Skin of body (tissue), 3 donors: ENCODE measurements at places on chromosomes 7 and 10. TPM values are rescaled to one million over a fixed set of nuclear protein-coding genes. Genes with fewer than 3 reads are reported as not detected.

- no peak for DNase-seq
These were observed 2.3 kb downstream of the CALU start for GRCh38 chr7:128741491-128741890.

- DNase-seq: no peak
These were observed 44.8 kb upstream of the KCNIP2 start for GRCh38 chr10:101888251-101888949.

DNA sequence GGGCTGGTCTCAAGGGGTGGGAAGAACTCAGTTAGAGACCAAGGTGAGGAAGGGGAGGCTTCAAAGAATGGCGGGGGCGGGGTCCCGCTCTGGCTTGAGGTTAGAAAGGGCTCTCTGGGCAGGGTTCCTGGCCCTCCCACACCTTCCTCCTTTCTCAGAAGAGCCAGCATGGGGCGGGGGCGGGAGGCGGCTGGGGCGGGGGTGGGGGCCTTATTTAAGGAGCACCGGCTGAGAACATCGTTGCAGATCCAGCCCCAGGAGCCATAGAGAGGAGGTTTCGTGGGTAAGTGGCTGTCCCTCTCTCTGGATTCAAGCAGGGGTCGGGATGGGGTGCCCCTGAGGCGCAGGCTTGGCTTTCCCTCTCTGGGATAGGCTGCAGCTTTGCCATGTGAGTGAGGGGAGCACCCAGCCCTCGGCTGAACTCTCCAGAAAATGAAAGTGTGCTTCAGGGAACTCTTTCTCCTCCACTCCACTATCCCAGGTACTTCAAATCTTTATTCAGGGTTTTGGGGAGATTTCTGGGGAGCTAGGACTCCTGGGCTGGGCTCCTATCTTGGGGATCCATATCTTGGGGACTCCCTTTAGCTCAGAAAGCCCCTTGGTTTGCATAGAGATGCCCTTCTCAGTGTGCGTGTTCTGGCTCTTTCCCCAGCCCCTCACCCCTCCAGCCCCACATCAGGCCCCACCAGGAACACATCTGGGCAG lies 3.3 kb upstream of the CUEDC2 start:
- DNase-seq: no peak

DNA sequence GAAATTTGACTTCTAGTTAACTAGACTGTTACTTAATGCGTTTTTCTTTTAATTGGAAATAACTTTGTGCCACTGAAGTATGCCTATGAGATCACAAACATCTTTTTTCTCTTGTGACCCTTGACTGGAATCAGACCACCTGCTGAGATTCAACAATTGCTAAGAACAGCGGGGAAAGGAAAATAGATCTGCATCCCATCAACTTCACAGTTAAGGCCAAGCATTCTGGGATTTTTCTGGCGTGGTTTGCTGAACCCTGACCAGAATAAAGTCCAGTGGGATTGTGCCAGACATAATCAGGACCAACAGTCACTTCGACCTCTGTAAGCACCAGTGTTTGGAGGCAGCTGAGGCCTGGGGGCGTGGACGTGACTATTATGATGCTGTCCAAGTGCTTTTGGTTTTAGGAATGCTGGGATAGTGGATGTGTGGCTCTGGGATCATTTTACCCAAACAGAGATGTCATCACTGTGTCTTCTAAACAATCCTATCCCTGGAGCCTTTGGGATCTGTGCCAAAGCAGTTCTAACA lies 373.3 kb upstream of the PRKCQ start:
- peak; percentile 47 for DNase-seq

GRCh38 chr10:132789659-132790148 lies 3.8 kb upstream of the NKX6-2 start:
- no peak for DNase-seq

GRCh38 chr10:3068968-3069737 lies 1.8 kb downstream of the PFKP start:
- DNase-seq: no peak

GRCh38 chr7:8362723-8363369 lies 70.6 kb upstream of the NXPH1 start:
- no peak for DNase-seq

DNA sequence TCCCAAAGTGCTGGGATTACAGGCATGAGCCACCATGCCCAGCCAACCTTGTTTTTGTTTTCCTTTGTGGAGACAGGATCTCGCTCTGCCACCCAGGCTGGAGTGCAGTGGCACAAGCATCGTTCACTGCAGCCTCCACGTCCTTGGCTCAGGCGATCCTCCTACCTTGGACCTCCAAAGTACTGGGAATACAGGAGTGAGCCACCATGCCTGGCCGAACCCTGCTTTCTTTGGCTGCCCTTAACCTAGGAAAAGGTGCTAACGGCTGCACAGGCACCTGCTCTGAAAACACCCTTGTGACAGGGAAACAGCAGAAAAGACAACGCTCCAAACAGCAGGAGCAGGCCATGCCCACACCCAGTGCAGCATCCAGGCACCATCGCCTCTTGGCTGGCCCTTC lies 71.9 kb downstream of the OAT start:
- no peak for DNase-seq

DNA sequence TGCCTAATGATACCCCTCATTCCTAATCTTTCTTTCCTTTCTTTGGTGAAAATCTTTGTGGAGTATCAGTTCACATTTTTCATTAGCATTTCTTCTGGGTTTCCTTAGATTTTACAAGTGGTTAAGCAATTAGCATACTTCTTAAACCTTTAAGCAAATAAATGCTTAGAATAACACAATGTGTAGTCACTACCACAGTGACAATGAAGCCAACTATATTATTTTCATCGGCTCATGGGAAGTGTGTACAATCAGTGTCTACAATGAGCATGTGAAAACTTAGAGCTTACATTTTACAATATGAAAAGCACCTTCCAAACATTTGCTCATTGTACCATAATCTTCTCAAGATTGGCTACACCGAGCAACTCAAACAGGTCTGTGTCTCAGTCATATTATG lies 176.2 kb upstream of the PLXNA4 start:
- DNase-seq: no peak

DNA sequence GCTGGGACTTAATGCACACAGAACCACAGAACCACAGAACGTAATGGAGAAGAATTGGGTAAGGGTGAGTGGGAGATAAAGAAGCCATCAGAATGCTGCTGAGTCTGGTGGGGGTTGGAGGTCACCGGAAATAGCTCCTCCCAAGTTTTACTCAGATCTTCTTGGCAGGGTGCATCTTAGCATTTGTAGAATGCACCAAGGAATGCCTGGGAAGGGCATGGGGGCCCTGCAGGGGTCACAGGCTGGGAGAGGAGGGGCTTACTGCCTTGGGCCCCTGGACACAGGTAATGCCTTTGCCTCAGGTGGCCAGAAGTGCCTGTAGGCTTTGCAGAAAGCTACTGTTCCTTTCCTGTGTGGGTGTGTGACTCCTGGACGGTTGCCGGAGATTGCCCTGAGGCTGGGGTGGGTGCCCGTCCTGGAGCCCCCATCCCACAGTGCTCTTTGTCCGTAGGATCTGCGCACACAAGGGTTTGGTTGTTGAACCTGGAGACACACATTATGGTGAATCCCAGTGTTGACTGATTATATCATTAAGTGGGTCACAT lies 55.1 kb downstream of the MGMT start:
- no peak for DNase-seq

- no peak for DNase-seq
These were observed 11.8 kb downstream of the CALY start for GRCh38 chr10:133324857-133325260.

DNA sequence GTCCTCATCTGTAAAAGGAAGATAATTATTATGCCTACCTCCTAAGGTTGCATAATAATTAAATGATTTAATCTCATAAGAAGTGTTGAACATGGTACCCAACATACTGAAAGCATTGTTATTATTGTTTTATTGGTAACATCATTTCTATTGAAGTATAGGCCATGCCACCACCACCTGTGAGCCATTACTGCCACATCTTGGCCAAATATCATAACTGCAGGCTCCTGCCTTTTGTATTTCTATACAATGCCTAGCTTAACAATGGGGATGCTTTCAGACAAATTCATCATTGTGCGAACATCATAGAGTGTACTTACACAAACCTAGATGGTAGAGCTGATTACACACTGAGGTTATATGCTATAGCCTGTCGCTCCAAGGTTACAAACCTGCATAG lies 61.1 kb upstream of the NPSR1 start:
- no peak for DNase-seq

DNA sequence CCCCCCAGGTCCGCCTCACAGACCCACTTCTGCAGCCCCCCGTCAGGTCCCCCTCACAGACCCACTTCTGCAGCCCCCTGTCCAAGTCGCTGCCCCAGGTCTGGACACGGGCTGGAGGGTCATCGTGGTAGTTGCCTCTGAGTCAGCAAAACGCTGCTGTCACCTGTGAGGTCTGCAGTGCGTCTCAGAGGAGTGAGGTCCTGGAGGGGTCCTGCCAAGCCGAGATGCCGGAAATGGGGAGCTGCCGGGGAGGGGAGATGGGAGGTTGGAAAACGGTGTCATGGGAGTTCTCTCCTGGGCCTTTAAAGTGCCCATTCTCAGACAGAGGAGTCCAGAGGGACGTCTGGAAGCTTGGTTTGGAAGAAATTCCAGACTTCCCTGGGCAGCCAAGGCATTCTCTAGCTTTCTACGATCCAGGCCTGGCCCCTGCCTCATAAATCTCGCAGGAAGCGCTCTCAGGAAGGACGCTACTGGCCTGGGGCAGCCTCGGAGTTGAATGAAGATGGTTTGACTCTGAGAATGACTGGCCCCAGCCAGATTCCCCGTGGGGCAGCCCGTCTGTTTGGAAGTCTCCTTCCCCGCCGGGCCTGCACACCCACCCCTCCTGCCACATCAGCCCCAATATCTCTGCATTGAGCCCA lies 38.7 kb downstream of the CALML3 start:
- no peak for DNase-seq

- no peak for DNase-seq
These were observed 213.6 kb upstream of the FZD1 start for GRCh38 chr7:91050677-91051076.

- no peak for DNase-seq
These were observed 150.8 kb downstream of the NSUN6 start for GRCh38 chr10:18500576-18500975.

- no peak for DNase-seq
These were observed 14.9 kb upstream of the ITGB1 start for GRCh38 chr10:32972929-32973328.

- DNase-seq: no peak
These were observed 283.7 kb upstream of the HGF start for GRCh38 chr7:82053453-82054032.

DNA sequence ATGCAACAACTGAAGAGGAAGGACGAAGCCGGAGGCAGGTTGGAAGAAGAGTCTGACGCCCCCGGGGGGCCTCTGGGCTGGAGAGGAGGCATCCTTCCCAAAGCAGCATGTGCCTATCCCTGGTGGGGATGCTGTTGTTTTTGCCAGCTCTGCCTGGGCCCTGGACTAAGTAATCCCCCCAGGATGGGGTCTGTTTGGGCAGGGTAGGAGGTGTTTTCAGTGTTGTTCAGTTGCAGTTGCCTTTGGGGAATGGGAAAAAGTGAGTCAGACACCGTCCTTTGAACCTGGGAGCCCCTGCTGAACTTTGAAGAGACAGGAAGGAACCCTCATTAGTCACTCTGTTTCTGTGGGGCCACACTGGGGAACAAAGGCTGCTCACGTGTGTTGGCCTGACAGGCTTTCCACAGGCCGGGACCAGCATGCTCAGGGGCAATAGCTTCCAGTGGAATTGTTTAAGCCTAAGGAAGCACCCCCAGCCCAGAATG lies 35.2 kb upstream of the GDF10 start:
- no peak for DNase-seq

DNA sequence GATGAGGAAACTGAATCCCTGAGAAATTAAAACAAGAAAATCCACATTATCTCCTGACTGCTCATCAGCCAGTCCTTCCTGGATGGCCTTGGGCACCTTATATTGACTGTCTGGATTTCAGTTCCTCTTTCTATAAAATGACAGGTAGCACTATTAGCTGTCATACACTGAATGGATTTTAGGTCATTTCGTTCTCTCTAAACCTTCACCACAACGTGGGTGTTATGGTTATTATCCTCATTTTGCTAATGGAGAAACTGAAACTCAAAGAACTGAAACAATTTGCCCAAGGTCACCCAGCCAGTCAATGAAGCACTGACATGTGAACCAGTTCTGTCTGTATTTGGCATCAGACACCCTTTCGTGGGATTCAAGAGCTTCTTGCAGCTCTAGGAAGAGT lies 193.8 kb downstream of the CYP26A1 start:
- DNase-seq: no peak

DNA sequence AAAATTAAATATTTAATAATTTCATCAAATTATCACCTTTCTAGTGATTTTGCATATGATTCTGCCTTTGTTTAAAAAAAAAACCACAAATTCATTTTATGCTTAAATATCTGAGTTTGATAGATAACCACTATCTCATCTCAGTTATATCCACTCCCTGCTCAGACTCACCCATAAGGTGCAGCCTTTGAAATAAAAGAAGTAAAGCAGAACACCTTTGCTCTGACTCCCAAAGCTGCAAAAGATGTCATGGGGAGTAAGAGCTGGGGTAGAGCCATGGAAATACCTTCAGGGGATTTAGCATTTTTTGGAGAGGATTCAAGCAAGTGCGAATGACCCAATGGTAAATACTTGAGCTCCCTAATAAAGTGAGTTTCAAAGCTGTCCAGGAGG lies 15.1 kb upstream of the CYP3A5 start:
- no peak for DNase-seq

DNA sequence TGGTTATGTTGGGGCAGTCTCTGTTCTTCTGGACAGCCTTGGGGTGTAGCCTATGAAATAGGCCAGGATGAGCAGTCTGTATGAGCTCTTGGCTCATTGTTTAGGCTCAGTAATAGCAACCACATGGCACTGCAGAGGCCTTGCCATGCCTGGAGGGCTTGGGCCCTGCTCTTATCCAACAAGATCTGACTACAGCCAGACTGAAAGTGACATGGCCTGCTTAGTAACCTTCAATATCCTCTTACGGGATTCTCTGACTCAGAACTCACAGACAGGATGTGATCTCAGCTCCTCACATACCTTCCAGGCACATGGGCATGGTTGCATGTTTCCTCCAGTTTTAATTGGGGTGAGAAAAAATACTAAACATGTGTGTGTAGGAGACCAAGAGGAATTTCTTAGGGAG lies 289.3 kb downstream of the PTEN start:
- DNase-seq: peak; percentile 39

The SYT15 gene
- 0.79 TPM for total RNA-seq

The H2BK1 gene
- not detected for total RNA-seq

The GJD4 gene
- not detected for total RNA-seq

The FRA10AC1 gene
- 30.9 TPM for total RNA-seq

The CNPY1 gene
- total RNA-seq: 0.10 TPM

The SPDYE6 gene
- not detected for total RNA-seq

The PARP12 gene
- total RNA-seq: 20.7 TPM

The SDK1 gene
- 7.5 TPM for total RNA-seq

The LBX1 gene
- total RNA-seq: 0.20 TPM

The NSUN5 gene
- total RNA-seq: 9.4 TPM
